Posterior vena cava (tissue), 2 donors: ENCODE measurements at places on chromosomes 2 and 18.

- DNase-seq, result no peak
Measured at GRCh38 chr2:48043746-48044145, 137.4 kb upstream of the FBXO11 start.

GRCh38 chr2:142877216-142877838, at the start of gene KYNU:
Gene KYNU (plus strand): TSS chr2:142877664. CDS start chr2:142885368, 7,704 bp downstream.
- DNase-seq, result no peak

DNA sequence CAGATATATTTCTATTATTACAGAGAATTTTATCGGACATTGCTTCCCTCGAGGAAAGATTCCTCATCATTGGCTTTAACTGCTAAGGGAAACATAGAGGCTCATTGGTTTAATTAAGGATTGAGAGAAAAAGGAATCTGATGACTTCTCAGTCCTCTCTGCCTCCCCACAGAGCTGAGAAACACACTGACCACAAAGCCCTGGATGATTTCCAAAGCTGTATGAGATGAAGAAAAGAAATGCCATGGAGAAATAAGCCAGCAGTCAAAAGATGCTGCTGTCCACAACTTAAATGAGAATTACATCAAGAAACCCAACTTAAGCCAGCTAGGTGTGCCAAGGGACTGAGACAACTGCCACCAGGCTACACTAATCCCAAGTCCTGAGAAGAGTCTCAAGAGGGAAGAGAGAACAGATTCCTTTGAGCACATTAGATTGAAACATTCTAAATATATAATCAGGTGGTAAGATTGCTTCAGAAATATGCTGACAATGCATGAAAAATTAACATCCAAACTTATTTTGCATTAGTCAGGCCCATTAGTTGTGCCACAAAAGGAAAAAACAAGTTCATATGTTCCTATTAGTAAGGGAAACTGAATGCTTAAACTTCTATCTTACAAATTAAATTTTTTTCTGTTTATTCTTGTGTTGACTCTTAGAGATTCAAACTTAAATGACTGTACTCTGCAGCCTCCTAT, 308.1 kb upstream of the CYRIA start:
- no peak for DNase-seq

DNA sequence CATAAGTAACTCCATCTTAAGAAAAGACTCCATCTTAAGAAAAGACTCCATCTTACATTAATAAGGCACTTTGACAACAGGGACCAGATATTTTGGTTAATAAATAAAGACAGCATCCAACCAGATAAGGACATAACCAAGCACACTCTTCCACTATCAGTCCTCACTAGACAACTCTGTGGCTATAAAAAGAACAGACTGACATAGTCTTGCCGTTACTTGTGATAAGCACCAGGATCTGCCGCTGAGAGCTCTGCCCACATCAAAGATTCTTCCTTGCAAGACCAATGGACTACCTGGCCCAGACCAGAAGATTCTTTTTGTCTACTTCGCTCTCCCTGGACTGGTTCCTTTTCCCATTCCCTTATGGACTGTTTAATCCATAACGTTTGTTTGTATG, 667.4 kb downstream of the NYAP2 start:
- no peak for DNase-seq

DNA sequence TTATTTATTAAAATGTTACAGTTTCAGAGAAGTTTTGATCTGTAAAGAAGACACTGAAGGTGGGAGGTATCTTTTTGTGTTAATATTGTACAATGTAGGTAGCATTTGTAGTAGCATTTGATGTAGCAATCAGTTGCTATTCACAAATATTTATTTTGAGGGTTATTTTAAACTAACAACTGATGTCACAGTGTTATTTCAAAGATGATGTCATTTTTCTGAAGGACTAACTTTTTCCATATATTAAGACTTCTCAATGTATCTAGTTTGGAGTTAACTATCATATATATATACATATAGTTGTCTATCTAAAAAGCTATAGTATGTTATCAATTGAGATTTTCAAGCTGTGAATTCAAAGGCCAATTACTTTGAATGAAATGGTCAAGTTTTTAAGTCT, 1003.3 kb downstream of the DSC3 start:
- no peak for DNase-seq
